ENCODE measurements at places on chromosomes 2 and 18.

DNA sequence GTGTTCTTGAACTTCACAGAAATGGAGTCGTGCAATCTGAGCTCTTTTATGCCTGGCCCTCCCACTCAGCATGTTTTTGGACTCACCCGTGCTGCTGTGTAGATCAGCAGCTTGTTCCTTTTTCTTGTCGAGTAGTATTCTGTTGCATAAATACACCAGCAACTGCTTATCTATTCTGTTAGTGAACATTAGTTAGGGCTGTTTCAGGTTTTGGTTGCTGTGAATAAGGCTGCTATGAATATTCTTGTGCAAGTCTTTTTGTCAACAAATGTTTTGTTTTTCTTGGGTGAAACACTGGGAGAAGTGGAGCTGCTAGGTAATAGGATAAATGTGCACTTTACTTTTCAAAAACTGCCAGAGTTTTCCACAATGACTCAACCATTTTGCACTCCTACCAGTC lies 15.3 kb upstream of the CIDEA start:
- peak; percentile 26 for DNase-seq

- no peak for DNase-seq
These were observed 151.1 kb upstream of the SLC1A4 start for GRCh38 chr2:64837925-64838641.

GRCh38 chr2:20625491-20626391 lies 25.2 kb downstream of the HS1BP3 start:
- no peak for DNase-seq

DNA sequence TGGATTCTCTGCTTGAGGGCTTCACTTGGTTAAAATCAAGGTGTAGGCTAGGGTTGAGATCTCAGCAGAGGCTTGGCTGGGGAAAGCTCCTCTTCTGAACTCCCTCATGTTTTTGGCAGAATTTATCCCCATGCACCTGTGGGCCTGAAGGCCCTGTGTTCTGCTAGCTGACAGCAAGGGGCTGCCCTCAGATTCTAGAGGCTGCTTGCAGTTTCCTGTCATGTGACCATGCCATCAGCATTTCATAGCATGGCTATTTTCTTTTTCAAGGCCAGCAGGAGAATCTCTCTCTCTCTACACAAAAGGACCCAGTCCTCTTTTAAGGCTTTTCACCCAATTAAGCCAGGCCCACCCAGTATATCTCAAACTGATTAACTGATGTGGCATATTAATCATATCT lies 514.8 kb upstream of the HNMT start:
- no peak for DNase-seq

DNA sequence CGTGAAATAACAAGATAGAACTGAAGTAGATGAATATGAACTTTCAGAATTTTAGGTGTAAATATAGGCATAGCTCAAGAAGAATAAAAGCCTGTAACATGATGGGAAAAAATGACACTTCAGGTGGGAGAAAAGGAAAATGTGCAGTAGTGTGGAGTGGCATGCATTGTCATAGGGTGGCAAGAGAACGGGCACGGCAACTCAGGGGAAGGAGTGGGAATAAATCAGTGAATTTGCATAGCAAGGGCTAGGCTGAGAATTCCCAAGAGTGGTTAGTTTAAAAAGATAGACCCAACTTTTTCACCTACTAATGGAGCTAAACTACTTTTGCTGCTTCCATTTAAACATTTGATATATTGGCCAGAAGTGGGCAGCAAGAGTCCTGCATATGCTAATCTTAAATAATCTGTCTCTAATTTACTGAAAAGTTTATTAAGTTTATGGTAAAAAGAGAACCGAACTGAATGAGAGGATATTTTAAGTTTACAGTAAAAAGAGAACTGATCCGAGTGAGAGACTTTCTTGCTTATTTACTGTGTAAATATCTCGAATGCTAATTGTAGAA lies 228.1 kb downstream of the CTNNA2 start:
- DNase-seq = no peak

DNA sequence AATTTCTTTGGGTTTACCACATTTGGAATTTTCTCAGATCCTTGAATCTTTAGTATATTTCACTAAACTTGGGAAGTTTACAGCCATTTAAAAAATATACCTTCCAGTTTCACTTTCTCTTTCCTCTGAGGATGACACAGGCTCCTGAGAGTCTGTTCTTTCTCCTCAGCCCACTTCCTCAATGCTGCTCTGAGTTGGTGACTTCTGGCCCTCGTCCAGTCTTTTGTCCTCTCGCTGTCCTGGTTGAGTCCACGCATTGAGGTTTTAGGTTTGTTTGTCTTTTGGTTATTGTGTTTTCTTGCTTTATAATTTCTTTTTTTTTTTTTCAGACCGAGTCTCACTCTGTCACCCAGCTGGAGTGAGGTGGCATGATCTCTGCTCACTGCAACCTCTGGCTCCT lies 40.7 kb upstream of the GALR1 start:
- peak; percentile 58 for DNase-seq

GRCh38 chr2:26245810-26246209 lies 1.1 kb downstream of the HADHB start:
- DNase-seq = peak; percentile 20

GRCh38 chr2:20617081-20617575 lies 33.8 kb downstream of the HS1BP3 start:
- peak; percentile 81 for DNase-seq

DNA sequence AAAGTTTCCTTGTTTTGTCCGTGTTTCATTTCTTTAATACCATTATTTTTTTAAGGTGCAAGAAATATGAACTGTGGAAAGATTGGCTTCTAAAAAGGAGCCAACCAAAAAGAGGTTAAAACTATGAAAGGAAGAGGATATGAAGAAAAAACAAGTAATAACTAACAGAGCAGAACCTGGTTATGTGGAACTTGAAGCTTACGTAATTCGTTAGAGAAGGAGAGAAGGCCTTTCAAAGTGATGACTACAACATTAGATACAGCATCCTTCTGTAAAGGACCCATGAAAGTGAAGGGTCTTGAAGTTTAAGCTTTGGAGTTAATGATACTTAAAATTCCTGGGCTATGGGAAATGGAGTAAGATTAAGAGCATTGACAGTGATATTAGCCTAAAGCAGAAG lies 84.5 kb downstream of the ANKRD12 start:
- DNase-seq = no peak

DNA sequence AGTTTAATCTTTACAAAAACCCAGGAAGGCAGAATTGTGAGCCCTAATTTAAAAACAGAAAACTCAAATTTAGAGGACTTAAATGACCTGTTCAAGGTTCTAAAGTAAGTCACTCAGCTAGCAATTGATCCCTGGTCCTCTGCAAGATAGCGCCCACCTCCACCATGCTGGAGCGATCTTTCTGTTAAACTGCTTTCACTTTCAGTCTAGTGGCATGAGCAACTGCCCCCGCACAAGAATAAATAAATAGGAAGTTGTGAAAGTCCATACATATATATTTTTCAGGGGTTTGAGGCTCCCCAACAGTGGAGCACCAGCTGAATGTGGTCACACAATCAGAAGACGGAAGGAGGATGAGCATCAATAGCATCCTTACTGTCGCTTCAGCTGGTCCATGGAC lies 217.9 kb downstream of the NAPG start:
- no peak for DNase-seq

DNA sequence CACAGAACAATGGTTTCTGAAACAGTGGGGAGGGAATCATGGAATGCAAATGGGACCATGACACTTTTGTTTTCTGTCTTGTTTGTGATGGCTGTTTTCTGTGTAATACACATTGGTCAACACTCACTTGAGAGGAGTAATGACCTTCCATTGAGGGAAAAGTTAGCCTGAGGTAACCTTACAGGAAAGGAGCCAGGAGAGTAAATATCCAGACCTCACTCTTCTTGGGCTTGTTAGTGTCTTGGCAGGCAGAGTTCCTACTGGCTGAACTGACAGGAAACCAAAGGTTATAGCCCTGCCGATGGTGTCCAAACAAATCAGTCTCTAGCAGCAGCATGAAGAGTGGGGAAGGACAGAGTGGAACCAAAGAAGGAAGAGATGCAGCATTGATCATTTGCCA lies 17.2 kb upstream of the RPRM start:
- DNase-seq = no peak

- DNase-seq = no peak
These were observed 15.3 kb downstream of the FASTKD2 start for GRCh38 chr2:206780671-206781070.

GRCh38 chr2:45591073-45591472 lies 20.0 kb downstream of the SRBD1 start:
- no peak for DNase-seq

DNA sequence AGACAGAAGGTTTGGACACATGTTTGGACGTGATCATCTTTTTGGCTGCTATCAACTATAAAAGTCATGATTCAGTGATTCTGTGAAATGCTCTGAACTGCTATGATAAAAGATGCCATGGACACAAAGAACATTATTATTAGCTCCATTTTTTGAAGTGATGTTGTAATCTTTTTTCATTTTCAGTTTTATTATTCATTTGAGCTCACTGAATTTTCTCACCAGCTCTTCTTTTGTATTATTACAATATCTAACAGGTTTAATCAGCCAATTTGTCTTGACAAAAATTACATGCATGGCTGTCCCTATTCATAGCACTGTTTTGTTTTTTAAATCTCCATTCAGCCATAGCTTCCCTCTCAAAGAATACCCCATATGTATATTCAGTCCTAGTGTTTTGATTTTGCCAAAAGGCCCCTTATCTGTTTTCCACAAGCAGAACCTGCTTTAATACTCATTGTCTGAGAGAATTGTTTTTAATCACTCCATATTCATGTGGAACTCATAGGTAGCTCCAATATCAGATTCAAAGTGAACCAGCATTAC lies 314.0 kb upstream of the FAM98A start:
- no peak for DNase-seq

- peak; percentile 14 for DNase-seq
These were observed 438.8 kb upstream of the CDH20 start for GRCh38 chr18:60894254-60894945.

GRCh38 chr2:18527326-18527725 lies 33.1 kb downstream of the RDH14 start:
- no peak for DNase-seq

DNA sequence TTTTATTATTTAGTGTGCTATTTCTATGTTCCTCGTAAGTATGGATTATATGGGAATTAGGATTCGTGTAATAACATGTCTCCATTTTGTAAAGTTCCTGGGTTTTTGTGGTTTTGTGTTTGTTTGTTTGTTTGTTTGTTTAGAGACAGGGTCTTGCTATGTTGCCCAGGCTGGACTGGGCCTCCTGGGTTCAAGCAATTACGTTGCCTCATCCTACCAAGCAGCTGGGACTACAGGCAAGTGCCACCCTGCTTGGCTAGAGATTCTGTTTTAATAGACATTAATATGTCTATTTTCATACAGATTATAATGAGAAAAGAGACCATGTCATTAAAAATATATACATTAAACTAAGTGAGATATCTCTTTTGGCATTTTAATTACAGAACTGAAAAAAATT lies 35.2 kb upstream of the OTX1 start:
- no peak for DNase-seq

DNA sequence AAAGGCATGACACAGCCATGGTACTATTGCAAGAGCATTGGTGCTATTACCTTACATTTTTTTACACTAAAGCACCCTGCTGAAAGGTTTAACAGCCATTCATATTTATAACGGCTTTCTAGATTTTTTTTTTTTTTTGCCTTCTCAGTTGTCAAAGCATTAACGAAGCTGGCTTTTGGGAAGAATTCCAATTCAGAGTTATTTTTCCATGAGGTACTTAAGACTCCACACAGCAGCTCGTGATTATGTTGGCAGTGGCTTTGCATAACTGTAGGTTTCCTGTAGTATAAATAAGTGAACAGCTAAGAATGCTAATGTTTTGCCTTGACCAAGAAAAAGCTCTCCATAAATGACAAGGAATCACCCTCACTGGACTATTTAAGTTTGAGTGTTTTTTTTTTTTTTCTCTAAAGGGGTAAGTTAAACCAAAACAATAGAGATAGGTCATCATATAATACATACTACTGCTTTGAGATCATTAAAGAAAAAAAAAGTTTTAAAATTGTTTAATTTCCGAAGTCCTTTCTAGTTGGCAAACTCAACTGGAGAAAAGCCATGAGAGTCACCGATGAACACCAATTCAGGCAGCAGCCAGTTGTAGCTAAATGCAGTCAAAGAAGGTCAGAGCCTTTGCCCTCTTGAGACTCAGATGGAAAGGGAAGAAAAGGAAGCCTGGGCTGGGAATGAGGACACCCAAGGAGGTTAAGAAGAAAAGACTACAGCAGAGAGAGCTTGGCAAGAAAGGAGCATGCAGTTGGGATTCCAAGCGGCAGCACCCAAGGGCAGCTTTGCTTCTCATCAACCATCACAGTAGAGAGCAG lies 187.4 kb upstream of the NCKAP5 start:
- peak; percentile 99 for DNase-seq

DNA sequence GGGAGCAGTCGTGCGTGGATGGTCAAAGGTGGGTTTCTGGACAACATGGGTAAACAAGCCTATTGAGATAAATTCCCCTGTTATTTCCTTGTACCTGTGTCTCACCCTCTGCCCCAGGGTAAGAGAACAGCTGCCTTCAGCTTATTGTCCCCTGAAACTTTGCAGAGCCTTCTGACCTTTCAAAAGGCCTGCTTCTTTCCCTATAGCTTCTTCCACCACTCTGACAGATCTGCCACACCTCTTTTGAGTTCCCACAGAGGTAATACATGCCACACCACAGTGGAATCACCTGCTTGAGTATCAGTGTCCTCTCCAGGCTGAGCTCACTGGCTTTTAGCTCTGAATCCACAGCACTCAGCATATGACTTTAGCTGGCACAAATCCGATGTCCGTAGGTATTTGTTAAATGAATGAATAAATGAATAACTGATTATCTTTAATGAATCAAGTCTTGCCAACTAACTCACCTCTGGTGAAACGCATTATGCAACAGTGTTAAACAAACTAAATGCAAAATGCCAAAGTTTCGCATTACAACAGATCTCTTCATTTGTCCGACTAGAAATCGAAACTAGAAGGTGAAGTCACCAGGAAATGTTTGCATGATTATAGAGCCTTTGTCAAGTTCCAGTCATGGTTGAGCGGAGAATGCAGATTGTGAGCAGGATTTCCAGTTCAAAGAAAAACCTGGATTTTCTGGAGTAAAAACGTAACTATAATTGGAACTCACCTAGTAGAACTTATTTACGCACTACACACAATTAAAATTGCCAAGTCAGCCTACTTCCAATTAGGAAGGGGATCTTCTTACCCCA lies 16.4 kb downstream of the DYNAP start:
- peak; percentile 53 for DNase-seq

- no peak for DNase-seq
These were observed 197.9 kb downstream of the SH3BP4 start for GRCh38 chr2:235149736-235150135.

DNA sequence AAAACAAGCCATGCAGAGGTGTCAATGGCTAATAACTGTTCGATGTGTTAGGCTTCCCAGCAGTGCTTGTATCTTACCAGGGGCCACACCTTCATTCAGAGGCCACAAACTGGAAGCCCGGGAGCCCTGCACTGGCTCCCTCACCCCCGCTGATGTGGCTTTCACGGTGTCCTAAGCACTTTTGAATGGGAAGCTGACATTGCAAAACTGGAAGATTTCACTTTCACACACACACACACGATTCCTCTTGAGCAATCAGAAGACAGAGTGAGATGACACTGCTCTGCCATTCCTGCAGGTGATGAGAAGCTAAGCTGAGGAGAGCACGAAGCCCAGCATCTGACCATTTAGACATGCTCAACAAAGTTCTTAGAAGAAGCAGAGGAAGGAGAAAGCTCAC lies 8.6 kb upstream of the ZNF407 start:
- no peak for DNase-seq
